ENCODE measurements at places on chromosomes 2 and 18. TPM values are rescaled to one million over a fixed set of nuclear protein-coding genes. Genes with fewer than 3 reads are reported as not detected.

TMEM237 gene
- 35.1 TPM for total RNA-seq

CCDC68 gene
- total RNA-seq, result 4.4 TPM

NR4A2 gene
- total RNA-seq, result 2.5 TPM

SP140 gene
- total RNA-seq, result 2.1 TPM

Data from diencephalon (tissue), 1 donor.